Frontal cortex (tissue), 4 donors: ENCODE measurements at places on chromosomes 2 and 18.

DNA sequence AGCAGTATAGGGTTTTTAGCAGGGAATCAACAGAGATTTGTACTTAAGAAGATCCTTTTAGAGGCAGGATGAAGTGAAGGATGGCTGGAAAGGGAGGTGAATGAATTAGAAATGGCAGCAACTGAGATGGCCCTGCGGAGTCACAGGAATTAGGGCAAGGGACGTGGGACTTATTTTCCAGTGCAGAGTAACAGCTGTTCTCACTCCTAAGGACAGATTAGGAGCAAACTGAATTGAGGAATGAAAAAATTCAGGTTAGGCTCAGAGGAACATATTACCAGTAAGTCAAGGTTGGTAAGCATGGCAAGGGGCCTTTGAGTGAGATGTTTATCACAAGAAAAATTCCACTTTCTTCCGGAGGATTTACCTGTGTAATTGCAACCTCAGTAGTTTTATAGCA, 34.4 kb downstream of the COL4A3 start:
- no peak for DNase-seq

GRCh38 chr2:158091647-158092046, 10.0 kb upstream of the UPP2 start:
- DNase-seq: no peak

- no peak for DNase-seq
Observed at GRCh38 chr2:194559964-194560363, 1097.1 kb upstream of the SLC39A10 start.

DNA sequence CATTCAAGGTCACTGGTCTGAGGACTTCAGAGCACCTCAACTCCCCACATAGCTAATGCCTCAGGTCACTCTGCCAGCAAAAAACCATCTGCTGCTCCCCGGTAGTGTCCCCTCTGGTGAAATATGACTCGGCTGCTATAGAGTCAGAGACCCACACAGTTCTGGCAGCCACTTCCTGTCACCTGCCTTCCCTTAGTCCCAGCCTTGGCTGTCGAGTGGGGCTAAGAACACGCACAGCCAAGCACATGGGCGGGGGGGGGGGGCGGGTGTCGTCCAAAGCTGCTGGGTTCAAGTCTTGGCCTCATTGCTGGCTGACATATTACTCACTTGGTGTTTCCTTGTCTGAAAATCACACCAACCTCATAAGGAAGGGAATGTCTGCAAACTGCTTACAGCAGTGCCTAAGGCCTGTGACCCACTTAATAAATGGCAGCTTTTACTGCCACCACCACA, 37.5 kb downstream of the POLR1A start:
- no peak for DNase-seq
